ENCODE measurements at places on chromosomes 5 and 9.

GRCh38 chr9:115978659-115979096 lies 174.9 kb upstream of the PAPPA start:
- no peak for DNase-seq

GRCh38 chr9:76115396-76115795 lies 224.9 kb downstream of the PCSK5 start:
- no peak for DNase-seq

DNA sequence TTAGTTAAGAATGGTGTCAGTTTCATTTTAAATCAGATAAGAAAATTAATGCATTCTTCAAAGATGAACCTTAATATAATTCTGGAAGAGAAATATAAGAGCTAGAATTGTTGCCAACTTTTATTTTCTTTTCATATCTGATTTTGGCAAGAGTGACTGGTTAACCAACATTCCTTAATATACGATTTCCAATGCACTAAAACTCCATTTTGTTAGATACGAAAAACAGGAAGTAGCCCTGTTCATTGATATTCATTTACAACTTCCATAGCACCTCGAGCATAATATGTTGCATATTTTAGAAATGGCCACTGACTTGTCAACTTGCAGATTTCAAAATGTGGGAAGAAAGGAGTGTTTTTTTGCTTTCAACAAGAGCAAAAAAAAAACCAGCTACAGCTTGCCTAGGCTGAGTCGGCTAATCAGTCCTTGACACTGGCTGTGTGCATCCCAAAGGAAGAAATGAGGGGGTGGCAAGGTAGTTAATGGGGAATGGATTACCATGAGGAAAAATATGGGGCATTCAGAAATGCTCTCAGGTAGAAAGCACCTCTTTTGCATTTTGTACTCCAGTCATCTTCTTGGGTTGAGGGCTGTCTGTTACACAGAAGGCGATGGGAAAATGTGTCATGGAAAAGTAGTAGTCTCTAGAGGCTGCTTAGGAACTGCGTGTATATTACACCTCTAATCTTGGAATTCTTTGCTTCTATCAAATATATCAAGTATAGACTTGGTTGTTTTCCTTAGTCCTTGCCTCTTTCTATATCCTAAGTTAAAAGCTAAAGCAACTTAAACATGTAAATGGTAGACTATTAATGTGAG lies 3.9 kb downstream of the MAP3K1 start:
- no peak for DNase-seq

DNA sequence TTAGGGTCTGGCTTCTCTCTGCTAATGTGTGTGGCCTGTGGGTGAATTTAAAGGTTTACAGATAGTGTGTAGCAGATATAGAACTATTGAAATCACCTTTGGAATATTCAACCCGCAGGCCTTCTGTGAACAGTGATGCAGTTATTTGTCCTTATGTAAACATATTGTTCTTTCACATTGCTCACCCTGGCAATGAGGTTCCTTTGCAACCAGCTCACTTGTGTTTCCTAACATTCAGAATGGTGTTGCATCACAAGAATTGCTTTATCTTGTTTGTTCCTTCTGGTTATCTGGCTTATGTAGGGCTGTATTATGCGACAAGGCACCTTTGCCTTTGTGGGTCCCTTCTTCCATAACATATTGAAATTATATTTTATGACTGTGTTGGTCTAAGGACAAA lies 370.3 kb downstream of the NNT start:
- no peak for DNase-seq

DNA sequence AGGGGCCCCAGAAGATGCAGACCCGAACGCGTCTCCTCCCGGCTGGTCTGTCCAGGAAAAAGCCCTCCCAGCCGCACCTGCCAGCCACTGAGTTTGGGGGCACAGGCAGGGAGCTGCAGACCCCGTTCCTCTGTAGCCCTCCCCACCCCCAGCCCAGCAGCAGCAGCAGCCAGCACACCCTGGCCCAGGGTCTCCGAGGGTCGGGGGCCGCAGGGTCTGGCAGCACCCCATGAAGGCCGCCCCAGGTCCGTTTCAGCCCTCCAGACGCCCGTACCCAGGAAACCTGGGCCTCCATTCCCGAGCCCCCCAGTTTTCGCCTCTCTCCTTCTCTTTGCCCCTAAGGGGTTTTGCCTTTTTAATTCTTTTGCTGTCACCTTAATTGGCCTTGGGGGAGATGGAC lies 19.7 kb downstream of the EXD3 start:
- DNase-seq = no peak

DNA sequence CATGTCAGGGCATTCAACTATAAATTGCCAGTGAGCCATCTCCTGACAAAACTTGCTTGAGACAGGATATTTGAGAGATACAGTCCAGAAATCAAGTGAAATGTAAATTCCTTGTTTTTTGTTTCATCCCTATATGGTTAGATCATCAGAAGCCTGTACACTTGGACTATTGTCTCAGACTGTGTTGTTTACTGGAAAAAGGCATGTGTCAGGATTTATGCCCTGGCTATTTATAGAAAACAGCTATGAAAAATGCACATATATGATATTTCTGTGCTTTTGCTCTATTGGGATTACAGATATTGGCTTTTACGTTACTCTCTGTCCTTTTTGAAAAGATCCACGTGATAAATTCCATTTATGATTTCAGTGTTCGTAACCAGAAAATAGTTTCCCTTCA lies 44.2 kb downstream of the IL31RA start:
- DNase-seq = no peak
